ENCODE measurements at places on chromosomes 1 and 21.

DNA sequence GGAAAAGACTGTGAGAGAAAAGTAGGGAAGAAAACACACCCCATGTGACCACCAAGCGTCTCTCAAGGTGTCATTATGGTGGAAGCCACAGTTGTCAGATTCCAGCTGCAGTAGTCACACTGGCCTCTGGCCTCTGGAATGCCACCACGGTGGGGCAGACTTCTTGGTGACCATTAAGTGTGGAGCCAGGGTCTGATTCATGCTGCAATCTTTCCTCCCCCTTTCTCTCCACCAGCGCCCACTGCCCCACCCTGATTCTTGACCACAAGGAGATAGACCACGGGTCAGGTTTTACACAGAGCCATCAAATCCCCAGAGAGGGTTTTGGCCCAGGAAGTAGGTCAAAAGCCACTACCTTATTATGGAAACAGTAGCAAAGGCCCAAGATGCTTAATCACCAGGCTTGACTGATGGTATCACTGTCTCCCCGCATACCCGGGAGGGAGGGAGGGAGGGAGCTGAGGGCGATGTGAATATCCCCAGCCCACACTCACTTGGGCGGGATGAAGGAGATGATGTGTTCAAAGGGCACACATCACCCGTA lies 52.7 kb upstream of the GRHL3 start:
- DNase-seq: no peak

GRCh38 chr1:58874757-58875755 lies 91.2 kb upstream of the JUN start:
- no peak for DNase-seq

GRCh38 chr1:184745929-184746638 lies 8.6 kb downstream of the EDEM3 start:
- no peak for DNase-seq

GRCh38 chr1:77986810-77987209 lies 7.9 kb upstream of the FUBP1 start:
- DNase-seq: no peak

DNA sequence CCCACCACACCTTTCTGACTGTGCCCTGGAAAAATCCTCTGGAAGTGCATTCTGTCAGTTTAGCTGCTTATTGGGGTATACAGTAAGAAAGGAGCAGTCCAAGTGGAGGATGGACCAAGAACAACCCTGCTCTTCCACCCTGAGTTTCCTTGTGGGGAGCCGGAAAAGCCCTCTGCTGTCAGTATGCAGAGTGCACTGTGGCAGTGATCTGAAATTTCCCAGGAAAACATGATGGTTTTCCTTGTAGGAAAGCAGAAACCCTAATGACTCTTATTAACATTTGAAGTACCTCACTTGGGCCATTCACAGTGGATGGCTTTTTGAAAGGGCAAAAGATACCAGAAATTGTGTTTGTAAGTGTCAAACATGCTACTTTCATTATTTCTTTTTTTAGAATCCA lies 20.5 kb downstream of the ELAVL4 start:
- no peak for DNase-seq

DNA sequence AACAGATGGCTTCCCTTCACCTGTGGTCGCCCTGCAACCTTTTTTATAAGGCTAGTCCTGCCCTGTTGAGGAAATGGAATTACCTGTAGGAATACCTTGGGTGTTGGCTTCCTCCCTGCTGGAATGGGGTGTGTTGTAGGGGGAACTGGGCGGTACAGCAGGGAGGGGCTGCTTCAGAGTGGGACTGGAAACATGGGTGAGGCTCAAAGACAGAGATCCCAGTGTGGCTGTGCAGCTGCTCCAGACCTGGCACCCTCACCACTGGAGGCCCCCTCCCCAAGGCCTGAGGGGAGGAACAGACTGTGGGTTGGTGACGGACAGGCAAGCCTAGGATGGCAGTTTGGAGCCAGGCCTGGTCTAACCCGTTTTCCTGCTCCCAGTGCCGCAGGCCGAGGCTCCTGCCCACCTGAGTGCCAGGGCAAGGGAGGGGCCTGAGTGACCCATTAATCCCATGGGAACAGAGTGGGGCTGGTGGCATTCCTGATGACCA lies 4.5 kb downstream of the EFNA3 start:
- no peak for DNase-seq

- DNase-seq: no peak
These were observed 44.9 kb downstream of the SSBP3 start for GRCh38 chr1:54361342-54361741.

Measured in activated CD8-positive, alpha-beta memory T cell treated with anti-CD3 and anti-CD28 coated beads for 1 hour (primary cell).